CD4-positive, alpha-beta T cell treated with Interleukin-2 at 100 ng/mL for 4 hours (primary cell): ENCODE measurements at places on chromosomes 11 and 22.
A peak's percentile ranks its signal among the peaks of the same experiment; 100 is the strongest.

GRCh38 chr11:114553642-114554041, 6.0 kb downstream of the NXPE1 start:
- DNase-seq, result no peak

GRCh38 chr11:9748361-9748970, 84.6 kb downstream of the SWAP70 start:
- peak; percentile 67 for DNase-seq

GRCh38 chr11:93757924-93758865, 16.7 kb downstream of the C11orf54 start:
- no peak for DNase-seq

GRCh38 chr11:63882555-63883242, 34.3 kb downstream of the RCOR2 start:
- peak; percentile 21 for DNase-seq

DNA sequence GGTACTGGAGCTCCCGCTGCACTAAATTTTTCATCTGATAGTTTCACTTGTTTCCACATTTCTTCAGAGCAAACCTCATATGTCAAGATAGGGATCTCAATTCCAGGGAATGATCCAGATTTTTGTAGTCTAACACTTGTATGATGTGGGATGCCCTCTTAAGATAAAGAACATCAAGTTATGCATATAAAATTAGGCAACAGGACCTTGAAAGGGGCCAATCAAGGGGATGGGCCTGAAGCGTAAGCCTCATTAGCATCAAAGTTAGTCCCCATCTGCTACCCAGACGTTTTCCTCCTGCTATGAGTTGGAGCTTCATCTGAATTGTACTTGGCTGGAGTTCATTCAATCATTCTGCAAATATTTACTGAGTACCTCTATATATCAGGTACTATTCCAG, 17.5 kb downstream of the PDGFD start:
- DNase-seq, result no peak

GRCh38 chr11:103897160-103897936, 139.1 kb upstream of the DDI1 start:
- no peak for DNase-seq
